ENCODE measurements at places on chromosomes 6 and 20.

DNA sequence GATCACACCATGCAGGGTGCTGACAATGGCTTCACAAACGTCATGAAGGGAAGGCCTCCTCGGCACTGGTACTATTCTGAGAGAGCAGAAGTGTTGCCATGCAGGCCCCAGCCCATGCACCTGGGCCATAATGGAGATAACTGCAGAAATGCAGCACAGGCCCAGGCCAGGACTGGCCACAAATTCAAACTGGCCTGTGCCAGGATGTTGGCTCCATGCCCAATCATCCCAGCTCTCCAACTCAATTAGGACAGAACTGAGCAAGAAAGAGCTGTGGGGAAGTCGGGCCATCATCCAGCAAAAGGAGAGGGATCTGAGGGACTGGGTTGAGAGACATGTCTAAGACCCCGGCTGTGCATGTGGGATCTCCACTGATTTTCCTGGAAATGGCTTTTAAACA lies 48.9 kb upstream of the SYNDIG1 start:
- no peak for DNase-seq

GRCh38 chr6:118893064-118893806 lies 717 bp upstream of the ASF1A start:
- peak; percentile 7 for DNase-seq

DNA sequence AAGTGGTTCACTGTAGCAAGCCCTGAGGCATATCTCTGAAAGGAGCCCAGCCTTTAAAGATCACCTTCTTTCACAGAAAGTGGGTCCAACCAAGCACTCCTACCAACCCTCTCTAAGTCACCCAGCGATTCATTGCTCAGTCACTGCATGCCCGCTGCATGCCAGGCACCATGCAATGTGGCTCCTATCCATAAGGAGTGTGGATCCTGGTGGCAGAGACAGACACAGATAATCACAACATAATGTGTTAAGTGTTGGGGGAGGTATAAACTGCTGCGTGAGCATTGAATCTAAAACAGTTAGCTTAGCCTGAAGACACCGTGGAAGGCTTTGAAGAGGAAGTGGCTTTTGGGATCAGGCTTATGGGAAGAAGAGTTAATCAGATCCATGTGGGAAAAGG lies 659.5 kb downstream of the PTPRT start:
- DNase-seq: no peak

- DNase-seq: no peak
These were observed 4.3 kb downstream of the PSMA7 start for GRCh38 chr20:62138912-62139311.

GRCh38 chr6:154738551-154738961 lies 5.3 kb downstream of the SCAF8 start:
- DNase-seq: no peak

DNA sequence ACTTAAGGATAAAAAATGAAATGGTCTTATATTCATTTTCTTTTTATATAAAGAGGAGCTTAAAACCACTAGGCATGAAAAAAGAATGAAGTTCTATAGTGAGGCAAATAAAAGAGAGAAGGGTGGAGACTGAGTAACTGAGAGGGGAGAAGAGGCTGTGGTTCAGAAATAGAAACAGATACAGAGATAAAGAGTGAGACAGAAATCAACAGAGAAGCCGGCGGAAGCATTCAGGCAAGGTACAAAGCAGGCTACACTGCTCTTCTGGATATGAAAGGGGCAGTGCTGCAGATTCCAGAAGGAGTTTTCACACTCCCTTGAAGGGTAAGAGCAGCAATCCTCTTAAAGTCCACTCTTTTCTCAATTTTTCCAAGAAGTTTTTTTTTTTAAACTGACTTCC lies 29.9 kb downstream of the NFATC2 start:
- DNase-seq: no peak

DNA sequence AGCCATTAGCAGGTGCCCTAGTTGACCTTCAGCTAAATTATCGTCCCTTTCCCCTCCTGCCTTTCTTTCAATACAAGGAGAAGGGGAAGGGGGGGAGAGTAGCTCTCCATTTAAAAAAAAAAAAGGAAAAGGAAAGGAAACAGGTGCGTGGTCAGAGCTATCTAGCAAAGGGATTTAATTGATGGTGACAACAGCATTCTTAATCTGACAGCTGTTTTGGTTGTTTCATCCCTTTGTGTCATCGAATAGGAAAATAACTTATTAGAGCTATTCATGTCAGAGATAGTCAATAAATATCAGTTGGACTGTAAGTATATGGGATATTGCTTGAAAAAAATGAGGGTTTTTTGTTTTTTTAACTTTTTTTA lies 195.2 kb upstream of the SASH1 start:
- no peak for DNase-seq

Measured in stimulated activated CD8-positive, alpha-beta memory T cell treated with anti-CD3 and anti-CD28 coated beads, Interleukin-2, amount 100 ng/mL, for 1 hour (primary cell).